ENCODE measurements at places on chromosomes 12 and 14.

DNA sequence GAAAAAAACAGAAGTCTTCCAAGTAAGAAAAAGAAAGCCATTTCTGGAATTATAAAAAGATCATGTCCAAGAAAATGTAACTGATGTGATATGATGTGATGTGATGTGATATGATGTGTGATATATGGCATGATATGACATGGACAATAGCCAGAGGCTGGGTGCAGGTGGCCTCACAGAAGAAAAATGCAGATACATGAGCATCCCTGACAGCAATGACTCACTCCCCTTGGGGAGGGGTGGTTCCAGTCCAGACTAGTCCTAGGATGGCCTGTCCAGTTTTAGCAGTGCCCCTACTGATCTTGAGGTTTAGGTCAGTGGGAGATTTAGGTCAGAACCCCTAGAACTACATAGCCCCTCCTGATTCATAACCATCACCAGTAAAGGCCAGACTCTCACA is 3.5 kb upstream of the RHOJ start:
- DNase-seq: no peak

- no peak for DNase-seq
Observed at GRCh38 chr14:100534528-100535286, 52.5 kb downstream of the BEGAIN start.

DNA sequence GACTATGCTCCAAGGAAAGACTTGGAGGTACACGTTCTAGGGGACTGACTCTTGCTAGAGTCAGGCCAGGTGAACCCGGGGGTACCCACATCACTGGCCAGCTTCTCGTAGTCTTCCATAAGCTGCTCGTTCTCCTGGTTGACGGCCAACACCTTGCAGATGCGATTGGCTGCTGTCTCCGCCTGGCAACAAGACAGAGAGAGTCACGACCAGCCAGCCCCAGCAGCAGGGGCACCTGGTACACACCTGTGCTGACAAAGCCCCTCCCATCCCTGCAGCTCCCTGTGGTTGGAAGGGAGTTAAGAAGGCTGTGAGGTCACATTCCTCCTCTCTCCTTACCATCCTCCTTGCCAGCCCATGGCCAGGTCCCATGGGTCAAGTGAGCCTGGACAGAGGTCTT is 85.5 kb downstream of the ACTN1 start:
- no peak for DNase-seq

DNA sequence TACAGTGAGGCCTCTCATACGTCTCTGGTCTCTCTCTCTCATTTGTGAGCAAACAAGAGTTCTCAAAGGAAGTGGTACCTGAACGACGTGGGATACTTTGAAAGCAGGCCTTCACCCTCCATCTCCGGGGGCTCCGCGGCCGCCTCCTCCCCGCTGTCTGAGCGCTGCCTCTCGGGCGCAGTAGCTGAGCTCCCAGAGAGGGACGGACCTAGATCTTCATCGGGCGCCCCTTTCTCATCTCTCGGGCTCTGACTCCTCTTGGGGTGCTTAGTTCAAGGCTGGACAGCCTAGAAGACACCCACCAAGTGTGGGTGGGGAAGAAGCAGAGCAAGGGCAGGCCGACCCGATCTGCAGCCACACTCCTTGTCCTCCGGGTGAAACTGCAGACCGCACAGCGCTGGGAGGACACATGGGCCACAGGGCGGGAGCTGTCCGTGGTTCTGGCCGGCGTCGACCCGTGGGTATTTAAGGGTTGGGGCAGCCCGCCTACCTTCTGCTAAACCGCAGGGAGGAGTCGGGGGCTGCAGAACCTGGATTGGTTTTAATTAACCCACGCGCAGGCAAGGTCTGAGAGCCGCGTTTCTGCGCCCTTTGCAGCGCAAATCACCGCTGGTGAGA is 92.7 kb downstream of the PAH start:
- no peak for DNase-seq

DNA sequence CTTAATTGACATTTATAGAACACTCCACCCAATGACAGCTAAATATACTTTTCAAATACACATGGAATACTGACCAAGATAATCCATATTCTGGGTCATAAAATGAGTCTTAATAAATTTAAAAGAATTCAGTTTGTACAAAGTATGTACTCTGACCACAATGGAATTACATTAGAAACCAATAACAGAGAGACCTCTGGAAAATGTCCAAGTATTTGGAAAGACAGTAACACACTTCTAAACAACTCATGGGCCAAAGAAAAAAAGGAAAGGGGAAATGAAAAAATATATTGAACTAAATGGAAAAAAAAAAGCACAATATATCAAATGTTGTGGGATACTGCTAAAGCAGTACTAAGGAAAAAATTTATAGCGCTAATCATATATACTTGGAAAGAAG is 52.0 kb downstream of the CRACR2A start:
- no peak for DNase-seq

- no peak for DNase-seq
Observed at GRCh38 chr14:93911975-93912615, 15.0 kb upstream of the FAM181A start.

GRCh38 chr14:105432657-105433056 is 13.0 kb downstream of the MTA1 start:
- DNase-seq: no peak

- no peak for DNase-seq
Observed at GRCh38 chr12:39780411-39780912, 160.9 kb upstream of the ABCD2 start.
